ENCODE measurements at places on chromosomes 2 and 18.

GRCh38 chr2:239692362-239692851, 291.6 kb upstream of the HDAC4 start:
- peak; percentile 22 for DNase-seq

- DNase-seq = no peak
These were observed 472.9 kb downstream of the PTPRM start for GRCh38 chr18:8040021-8040420.

- DNase-seq = no peak
These were observed 72.8 kb downstream of the ZNF521 start for GRCh38 chr18:25279133-25279532.

DNA sequence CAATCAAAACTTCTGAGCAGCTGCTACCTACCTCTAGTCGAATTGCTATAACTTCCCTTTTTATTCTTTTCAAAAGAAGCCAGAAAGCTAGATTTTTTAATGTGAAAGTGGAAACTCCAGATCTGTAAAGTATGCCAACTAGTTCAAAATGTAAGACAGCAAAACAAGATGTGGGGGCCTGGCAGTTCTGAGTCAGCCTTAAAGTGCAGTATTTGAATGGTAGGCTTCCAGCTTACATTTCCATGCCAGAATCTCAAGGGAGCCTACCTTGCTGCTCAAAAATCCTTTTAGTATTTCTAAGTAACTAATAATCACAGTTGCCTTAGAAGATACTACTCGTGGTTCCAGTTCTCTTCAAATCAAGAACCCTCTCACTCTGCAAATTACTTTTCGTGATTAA, 1288.7 kb downstream of the LRP1B start:
- no peak for DNase-seq

GRCh38 chr2:29218071-29218470, 102.9 kb downstream of the CLIP4 start:
- no peak for DNase-seq

GRCh38 chr2:109456776-109457175, 157.0 kb downstream of the SEPTIN10 start:
- no peak for DNase-seq

DNA sequence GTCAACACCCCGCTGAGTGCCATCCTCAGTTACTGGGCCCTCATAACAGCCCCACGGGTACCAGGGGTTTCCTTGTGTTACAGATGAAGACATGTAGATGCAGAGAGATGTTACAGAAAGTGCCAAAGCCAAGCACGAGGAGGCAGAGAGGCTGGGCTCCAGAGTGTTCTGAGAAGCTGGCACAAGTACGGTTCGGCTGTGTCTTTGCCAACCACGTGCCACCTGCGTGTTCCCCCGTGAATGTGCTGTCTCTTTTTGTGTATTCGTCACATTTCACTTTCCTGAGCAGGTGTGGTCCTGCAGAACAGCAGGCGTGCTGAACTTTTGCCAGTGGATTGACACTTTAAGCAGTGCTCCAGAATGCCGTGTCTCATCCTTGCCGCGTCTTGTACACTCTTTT, 124.6 kb downstream of the NCK2 start:
- no peak for DNase-seq

DNA sequence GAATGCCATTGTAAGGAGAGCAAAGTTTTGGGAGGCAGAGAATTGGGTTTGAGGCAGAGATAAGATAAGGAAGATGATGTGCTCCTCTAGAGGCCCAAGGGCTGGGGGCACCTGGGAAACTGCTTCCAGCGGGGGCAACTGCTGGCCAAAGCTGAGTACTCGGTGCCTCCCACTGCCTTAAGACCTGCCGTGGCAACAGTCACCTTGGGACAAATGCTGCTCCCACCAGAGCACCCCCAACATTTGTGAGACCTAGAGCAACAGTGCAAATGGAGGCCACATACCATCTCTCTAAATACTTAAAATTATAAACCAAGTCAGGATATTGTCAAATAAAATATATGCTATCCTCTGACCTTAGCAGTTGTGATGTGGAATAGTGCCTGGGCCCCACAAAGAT, 127.1 kb downstream of the CAPN13 start:
- peak; percentile 15 for DNase-seq

GRCh38 chr2:12767541-12767940, 50.8 kb downstream of the TRIB2 start:
- DNase-seq = no peak

DNA sequence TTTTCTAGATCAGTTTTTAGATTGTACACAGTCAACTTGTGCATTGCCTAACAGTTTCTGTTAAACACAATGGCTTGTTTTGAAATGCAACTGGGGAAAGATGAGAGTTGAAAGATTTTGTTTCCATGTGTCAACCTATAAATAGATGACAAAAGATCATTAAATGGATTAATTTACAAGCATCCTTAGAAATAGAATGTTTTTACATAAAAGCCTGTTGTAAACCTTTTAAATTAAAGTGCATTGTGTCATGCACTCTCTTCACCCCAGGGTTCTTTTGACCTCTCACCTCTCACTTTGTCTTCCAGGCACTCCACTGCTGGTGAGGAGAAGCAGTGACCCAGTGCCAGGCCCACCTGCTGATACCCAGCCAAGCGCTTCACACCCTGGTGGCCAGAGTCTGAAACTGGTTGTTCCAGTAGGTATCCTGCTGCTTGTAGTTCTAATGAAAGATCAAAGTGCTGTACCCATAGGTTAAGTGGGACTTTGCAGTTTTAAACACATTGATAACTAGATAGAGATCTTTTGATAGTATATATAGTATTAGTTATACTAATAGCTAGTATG, 502.1 kb downstream of the PARD3B start:
- DNase-seq = no peak

- no peak for DNase-seq
These were observed 2.7 kb downstream of the EPHA4 start for GRCh38 chr2:221569425-221569845.

GRCh38 chr2:119106301-119106897, 52.2 kb downstream of the C1QL2 start:
- peak; percentile 6 for DNase-seq

DNA sequence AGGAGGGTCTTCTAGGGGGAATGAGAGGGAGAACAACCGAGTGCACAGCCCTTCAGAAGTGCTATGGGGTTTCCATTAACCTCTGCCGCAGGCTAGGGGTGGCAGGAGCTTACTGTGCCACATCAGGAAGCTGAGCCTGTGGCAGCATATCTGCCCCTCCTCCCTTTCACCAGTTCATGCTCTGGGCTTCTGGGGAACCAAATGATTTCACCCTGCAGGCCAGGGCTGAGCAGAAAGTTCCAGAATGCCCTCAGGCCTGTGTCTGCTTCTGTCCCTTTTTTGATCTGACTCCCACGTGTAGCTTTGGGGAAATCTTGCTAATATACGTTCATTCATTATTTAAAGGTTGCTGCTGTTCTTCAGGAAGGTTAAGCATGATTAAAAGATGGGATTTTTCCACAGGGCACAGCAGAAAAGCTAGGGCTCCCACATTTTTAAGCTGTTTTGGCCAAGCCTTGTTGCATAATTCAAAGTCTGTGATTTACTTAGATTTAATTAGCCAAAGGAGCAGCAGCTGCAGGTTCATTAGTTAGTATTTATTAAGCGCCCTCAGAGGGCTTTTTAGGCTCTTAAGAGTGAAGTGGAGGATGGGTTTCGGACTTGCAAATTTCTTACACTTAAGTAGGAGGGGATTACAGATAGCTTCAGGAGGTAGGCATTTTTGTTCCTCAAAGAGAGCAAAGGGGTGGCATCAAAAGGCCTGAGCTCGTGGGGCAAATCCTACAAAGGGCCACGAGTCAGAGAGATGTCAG, 10.2 kb downstream of the TMEM247 start:
- DNase-seq = no peak

- peak; percentile 20 for DNase-seq
These were observed 1.8 kb upstream of the ALK start for GRCh38 chr2:29923110-29923721.

DNA sequence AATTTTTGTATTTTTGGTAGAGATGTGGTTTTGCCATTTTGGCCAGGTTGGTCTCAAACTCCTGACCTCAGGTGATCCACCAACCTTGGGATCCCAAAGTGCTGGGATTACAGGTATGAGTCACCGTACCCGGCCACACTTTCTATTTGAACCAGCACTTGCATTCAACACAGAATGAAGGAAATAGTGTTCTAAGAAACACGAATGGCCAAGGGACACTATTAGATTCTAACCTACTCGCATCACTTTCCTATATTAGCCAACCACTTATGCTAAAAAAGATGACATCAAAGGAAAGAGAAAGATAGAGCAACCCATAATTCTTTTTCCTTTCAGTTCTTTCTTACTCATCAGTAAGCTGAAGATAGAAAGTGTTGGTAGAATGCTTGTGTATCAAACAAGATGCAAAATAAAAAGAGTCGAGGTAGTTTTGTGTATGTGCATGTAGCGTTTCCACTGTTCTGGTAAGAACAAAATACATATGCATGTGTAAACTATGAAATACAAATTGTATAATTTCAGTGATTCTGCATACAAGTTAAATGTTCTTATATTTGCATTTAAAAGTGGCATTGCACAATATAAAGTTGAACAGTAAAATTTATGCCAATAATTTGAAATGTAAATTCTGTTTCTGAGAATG, 247.6 kb downstream of the CDCA7 start:
- DNase-seq = no peak

- no peak for DNase-seq
These were observed 133.1 kb upstream of the CCDC195 start for GRCh38 chr2:224849264-224849663.

- no peak for DNase-seq
These were observed 61.2 kb downstream of the FARSB start for GRCh38 chr2:222594679-222595078.

DNA sequence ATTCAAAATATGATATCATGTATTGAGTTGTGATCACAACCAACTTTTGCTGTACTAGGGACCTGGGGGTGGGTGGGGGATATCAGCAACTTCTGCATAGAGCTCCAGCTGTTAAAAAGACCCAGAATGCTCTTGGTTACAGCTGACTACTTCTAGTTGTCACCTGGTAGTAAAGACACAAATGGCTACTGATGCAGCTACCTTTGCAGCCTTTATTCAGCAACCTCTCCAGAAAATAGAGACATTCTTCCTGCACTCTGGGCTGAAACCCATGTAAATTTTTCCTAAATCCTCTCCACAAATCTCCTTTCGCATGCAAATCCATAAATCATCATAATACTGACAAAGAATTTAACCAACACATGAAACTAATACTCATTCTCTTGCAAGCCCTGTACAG, 238.3 kb downstream of the TCF4 start:
- no peak for DNase-seq

GRCh38 chr18:55002261-55002660, 43.0 kb upstream of the CCDC68 start:
- DNase-seq = no peak

GRCh38 chr2:68660658-68661057, 17.3 kb downstream of the PROKR1 start:
- no peak for DNase-seq

DNA sequence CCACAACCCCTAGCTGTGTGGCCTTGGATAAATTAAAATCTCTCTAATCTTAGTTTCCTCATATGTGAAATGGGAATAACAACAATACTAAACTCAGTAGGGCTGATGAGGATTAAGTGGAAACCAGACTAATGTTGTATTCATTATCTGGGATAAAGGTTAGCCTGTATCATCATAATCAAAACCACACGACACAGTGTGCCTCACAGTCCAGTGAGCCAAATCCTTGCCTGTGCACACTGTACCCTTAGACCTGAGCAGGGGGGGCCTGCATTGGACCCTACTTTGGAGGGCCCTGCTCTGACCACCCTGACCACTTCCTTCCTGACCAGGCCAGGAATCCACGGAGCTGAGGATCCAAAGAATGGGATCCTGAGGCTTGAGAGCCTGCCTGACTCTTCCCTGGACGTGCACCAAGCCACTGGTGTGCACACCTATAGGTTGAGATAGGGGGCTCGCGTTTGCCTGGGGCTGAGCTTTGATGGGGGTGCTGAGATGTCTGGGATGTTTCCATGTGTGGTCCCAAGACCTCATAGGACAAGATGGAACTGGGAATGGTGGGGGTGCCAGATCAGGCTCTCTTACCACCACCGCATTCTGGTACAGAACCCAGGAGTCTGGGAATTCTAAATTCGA, 69.7 kb downstream of the TGOLN2 start:
- no peak for DNase-seq

GRCh38 chr2:151614606-151615306, 119.5 kb downstream of the NEB start:
- DNase-seq = no peak

DNA sequence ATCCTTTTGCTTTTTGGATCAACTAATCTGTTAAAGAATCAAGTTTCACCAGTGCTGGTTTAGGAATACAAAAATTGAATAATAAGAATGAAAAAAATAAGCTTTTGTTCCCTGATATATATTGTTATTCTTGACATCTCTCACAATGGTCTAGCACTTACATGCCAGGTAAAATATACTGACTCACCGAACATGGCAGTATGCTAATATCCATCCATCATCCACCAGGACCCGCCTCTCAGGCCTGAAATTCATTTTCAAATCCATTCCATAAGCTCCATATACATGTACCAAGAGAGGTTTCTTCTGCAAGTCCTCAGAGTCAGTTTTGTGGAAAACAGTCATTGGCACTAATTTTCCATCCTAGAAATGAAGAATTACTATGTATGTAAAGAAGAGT, 32.5 kb downstream of the PREPL start:
- DNase-seq = no peak

DNA sequence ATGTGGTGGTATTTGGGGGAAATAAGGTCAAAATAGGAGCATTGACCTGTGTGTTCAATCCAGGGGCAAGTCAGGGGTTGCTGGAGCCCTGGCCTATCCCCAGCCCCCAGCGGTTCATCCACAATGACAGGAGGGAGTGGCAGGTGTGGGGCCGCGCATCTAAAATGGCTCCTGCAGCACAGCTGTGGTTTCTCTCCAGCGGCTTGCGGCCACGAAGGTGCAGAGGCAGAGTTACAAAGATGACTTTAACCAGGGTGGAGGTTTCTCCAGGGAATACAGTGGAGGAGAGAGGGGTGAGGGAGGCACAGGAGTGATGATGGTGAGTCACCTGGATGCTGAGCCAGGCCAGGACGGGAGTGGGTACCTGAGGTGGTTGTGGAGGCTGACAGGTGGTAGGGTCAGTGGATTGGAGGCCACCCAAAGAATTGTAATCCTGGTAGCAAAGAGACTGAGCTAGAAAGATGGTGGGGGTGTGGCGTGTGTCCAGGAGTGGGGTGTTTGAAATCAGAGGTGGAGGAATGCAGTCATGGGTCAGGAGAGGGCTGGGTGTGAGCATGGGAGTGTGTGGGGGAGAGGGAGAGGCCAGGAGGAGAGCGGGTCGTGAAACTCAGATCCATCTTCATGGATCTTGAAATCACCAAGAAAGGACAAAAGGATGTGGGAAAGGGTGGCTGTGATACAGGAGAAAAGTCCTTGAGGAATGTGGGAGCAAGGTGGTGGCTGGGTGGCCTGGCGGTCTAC, 83.2 kb downstream of the CTIF start:
- peak; percentile 89 for DNase-seq

- DNase-seq = no peak
These were observed 64.7 kb downstream of the CCDC178 start for GRCh38 chr18:33375829-33376228.

DNA sequence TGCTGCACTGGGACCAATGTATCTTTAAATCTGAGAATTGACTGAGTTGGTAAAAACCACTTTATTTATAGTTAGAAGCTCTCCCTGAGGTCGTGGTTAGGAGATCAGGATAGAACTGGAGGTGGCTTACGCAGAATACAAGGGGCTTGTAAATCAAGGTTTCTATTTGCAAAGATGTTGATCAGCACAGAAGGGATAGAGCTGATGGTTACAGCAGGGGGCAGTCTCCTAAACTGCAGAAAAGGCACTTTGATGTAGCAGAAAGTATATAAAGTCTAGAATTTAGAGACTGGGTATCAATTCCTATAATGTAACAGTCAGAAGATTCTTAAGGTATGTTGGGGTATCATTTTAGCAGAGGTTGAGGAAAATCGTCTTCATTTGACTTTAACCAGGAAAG, 25.2 kb upstream of the ACVR1 start:
- no peak for DNase-seq
